ENCODE measurements at places on chromosomes 12 and 14.

DNA sequence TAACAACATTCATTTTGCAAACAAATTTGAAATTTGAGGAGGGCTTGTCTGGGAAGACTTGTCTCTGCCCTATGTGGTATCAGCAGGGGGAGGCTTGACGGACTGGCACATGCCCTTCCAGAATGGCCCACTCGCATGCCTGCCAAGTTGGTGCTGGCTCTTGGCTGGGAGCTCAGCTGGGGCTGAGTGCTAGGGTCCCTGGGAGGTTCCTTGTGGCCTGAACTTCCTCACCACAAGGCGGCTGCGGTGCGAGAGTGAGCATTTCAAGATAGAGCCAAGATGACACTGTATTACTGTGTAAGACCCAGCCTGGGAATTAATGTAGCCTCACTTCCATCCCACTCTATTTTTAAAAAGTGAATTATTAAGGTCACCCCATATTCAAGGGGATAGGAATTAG is 271.6 kb upstream of the PLEKHG7 start:
- no peak for DNase-seq

GRCh38 chr12:77362509-77363210 is 297.3 kb upstream of the E2F7 start:
- no peak for DNase-seq

DNA sequence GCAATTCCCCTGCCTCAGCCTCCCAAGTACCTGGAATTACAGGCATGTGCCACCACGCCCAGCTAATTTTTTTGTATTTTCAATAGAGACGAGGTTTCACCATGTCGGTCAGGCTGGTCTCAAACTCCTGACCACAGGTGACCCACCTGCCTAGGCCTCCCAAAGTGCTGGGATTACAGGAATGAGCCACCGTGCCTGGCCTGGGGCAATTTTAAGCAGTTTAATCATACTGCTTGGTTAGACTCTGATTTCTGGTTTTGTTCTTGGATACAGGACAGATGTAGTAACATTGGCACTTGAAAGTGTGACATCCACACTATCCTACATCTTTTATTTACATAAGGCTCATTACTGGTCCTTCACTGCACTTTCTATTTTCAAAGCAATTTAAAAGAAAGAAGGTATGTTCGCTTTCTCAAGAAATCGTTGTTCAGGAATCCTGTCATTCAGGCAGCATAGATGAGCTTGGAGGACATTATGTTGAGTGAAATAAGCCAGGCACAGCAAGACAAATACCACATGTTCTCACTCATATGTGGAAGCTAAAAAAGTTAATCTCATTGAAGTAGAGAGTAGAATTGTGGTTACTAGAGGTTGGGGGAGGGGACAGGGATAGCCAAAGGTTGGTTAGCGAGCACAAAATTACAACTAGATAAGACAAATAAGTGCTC is 4.0 kb upstream of the NUAK1 start:
- no peak for DNase-seq

- no peak for DNase-seq
Observed at GRCh38 chr12:50617657-50618056, 112.9 kb downstream of the DIP2B start.

DNA sequence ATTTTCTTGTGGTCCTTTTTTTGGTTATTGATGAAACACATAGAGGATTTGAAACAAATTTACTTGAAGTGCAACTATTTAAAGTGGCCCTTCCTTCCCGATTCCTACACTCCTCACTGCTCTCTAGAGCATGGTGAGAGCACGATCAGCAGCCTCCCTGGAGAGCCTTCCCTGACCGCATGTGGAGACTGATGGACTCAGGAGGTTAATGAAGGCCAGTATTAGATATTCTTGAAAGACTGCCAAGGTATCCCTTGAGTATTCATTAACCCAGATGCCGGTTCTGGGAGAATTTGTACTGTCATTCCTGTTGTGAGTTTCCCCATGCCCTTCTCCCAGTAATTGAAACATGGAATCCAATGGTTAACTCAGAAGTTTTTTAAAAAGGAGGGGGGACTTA is 102.8 kb upstream of the FGD4 start:
- DNase-seq, result no peak

GRCh38 chr14:100062590-100062989 is 2.6 kb upstream of the EVL start:
- no peak for DNase-seq

- DNase-seq, result no peak
Observed at GRCh38 chr12:108040947-108041346, 88.1 kb upstream of the WSCD2 start.

- DNase-seq, result no peak
Observed at GRCh38 chr14:63276492-63277342, 42.0 kb downstream of the GPHB5 start.

- no peak for DNase-seq
Observed at GRCh38 chr12:15090441-15090840, 117.6 kb downstream of the PDE6H start.

DNA sequence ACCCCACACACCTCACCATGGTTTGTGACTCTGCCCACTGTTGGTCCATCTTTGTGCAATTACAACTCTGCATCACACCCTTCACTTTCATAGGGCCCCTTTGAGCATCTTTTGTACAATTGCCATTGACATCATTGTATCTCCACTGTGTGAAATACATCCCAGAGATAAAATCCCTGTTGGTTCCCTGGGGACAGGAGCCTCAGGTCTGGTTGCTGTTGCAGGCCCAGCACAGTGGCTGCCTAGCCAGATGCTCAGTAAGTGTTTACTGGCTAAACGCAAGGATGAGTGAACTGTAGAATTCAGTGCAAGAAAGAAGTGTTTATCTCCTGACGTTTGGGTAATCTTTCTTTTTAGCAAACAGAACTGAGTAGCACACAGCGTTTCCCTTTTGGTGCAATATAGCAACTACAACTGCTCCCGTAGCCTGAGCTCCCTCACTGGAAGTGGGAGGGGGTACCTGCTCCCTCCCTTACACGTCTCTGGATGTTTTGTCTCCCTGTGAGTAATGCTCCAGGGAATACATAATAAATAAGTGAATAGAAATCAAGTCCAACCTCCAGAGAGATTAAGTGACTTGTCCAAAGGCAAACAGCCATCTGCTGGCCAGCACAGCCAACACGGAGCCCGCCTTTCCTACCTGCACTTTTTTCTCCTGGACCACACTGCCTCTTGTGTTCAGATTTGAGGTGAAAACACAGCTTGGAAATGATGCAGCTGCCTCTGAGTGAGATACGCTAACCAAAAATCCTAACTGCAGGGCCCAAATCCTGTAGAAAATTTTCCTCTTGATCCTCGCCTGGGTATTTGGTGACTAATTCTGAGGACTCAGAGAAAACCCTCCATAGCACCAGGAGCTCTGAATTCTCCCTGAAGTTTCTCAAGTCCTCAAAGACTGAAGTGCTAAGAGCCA is 27.4 kb downstream of the GALNT16 start:
- no peak for DNase-seq

DNA sequence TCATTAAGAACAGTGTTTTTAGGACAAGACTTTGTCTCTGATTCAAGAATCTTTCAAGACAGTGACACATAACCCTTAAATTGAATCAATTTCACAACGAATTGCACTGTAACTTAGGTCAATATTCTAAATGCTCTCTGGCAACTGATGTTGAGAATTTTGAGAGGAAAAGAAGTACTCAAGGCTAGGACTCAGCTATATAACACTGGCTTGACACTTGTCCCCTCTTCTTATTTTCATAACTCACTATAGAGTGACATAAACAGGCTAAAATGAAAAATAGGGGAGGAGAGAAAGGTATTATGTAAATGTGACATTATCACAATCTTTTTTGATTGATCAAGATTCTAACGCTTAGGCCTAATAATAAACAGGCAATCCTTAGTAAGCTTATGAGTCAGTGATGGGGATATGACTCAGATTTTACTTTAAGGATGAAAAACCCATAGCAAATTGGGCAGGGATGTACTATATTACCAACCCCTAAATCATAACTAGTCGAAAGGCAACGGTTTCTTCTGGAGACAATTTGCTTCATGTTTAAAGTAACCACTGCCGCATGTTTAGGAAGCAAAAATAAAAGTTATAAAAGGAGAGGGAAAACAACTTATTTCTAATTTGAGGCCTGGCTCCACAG is 10.9 kb downstream of the BTG1 start:
- no peak for DNase-seq

DNA sequence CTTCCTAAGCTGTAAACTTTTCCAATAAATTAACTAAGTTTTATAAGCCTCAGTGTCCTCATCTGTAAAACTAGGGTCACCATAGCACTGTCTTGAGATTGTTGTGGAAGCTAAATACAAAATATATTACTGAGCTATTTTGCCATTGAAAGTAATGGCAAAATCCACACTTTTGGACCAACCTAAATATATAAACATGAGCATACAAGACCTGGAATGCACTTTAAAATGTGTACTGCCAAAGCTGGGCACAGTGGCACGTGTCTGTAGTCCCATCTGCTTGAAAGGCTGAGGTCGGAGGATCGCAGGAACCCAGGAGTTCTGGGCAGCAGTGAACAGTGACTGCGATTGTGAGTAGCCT is 29.8 kb upstream of the SINHCAF start:
- DNase-seq, result no peak

GRCh38 chr14:33275879-33276278 is 337.2 kb downstream of the NPAS3 start:
- no peak for DNase-seq

DNA sequence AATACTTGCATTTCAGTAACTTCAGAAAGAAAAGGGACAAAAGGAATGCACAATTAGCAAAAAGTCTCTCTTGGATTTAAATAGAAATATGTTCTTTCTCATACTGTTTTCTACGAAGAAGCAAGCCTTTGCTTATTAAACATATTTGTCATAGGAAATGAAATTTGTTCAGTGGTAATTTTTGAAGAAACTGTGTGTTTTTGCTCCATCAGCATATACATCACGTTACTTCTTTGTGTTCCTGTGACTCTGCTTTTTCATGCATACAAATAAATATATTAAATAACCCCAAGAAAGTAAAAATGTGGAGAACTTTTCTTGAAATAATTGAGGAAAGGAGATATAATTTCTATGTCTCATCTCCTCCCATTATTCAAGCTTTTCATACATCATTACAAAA is 39.7 kb downstream of the CD163L1 start:
- DNase-seq, result no peak

- no peak for DNase-seq
Observed at GRCh38 chr12:2535583-2536204, 259.1 kb upstream of the FKBP4 start.

- DNase-seq, result no peak
Observed at GRCh38 chr12:102921240-102921639, 4.2 kb upstream of the PAH start.

DNA sequence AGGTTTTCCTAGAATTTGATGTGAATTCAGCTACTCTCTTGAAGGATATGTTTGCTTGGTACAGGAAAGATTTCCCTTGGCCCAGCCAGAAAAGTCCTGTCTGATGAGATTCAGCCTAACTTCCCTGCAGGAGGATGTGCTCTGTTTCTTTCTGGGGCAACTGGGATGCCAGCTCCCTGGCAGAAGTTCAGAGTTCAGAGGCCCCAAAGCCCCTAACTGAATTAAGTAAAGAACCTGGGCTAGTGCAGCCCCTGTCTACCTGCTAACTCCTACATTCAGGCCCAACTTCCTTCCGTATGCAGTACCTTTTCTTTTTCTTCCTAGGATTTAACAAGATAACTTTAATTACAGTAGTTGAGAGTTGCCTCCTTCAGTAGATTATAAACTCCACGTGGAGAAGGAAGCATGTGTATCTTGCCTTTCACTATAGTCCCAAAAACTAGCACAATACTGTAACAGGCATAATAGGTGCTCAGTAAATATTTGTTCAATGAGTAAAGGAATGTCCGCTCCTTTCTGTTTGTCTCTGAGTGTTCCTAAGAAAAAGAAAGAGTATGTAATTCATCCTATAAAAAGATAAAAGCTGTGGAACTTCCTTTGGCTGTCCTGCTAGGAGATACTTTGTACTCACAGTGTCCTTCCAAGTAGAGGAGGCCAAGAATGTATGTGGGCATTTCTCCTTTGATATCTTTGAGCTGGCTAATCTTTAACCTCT is 141.0 kb downstream of the SLC8A3 start:
- no peak for DNase-seq

- no peak for DNase-seq
Observed at GRCh38 chr14:90632871-90633270, 183.4 kb downstream of the TTC7B start.

DNA sequence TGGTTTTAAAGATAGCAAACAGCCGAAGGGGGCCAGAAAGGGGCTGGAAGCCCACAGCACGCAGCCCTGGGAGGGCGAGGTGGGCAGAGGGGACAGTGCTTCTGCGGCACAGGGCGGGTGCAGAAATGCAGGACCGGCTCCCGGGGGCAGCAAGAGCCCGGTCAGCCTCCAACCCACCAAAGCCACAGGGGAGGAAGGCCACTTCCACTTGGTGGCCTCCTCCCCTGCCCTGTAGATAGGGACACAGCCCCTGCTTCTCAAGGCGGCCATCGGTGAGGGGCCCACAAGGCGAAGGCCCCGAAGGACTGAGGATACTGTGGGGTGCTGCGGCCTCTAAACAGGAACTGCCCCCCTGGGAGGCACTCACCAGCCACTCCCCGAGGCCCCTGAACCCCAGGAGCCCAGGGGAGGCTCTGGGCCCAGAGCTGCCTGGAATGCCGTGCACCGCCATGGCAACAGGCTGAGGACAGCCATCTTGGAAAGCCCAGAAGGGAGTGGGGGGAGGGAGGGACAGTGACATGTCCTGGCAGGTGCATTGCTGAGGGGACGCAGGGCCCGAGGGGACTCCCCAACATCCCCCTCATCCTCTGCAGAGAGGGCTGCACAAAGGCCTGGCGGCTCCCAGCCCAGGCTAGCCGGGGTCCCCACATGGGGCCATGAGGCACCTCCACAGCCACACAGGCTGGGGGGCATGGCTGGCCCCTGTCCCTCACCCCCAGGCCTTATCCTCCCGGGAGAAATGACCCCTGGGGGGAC is 114.7 kb downstream of the NCOR2 start:
- DNase-seq, result no peak

DNA sequence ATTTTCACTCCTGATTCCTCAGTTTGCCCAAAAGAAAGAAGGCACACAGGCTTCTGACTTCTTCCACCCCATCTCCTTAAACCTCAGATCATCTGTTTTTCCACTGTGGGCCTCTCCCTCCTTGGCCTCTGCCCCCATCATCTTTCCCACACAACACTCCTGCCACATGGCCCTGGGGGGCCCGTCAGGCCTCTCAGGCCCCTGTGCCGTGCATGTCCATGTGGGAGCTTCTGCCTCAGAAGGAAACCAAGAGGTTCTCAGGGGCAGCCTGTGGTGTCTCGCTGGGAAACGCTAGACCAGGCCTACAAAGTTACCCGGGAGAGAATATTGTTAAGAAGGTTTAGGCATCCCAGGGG is 8.0 kb downstream of the KLHL33 start:
- DNase-seq, result no peak

DNA sequence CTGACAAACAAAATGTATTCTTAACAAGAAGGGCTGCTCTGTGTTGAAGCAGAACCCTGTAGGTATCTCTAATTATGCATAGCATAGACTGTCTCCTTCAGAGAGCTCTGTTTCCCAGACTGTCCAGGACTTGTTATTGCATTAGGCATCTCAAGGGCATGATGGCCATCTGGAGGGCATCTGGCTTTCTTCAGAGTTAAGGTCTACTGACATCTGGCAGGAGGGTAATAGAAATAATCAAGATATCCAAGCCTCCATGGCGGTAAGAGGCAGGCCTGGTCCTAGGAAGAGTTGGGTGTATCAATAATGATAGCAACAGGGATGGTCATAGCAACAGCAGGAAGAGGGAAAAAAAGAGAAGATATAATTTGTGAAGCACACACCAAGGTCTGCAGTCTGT is 161.2 kb downstream of the TTC8 start:
- no peak for DNase-seq

- no peak for DNase-seq
Observed at GRCh38 chr14:29674566-29675285, 252.9 kb downstream of the PRKD1 start.
